HCT116 (cell line): ENCODE measurements at places on chromosomes 16 and 17. TPM values are rescaled to one million over a fixed set of nuclear protein-coding genes. Genes with fewer than 3 reads are reported as not detected.

Gene TUBG2
- 20.9 TPM for total RNA-seq

Gene PPP1R1B
- total RNA-seq = 0.49 TPM

Gene CSH2
- total RNA-seq = not detected

Gene ACSM2A
- total RNA-seq = not detected

Gene UNC119
- 43.2 TPM for total RNA-seq

Gene SMCR8
- 12.7 TPM for total RNA-seq

Gene KRTAP9-4
- not detected for total RNA-seq

- H3K4me3 ChIP-seq = no peak overlapping the region
- peaks cover 4% of the 10 kb centered on the region for H3K4me1 ChIP-seq
- no peak overlapping the region for H3K27ac ChIP-seq
- H3K27me3 ChIP-seq = no peaks in the 10 kb centered on the region
- H3K36me3 ChIP-seq = no peaks in the 10 kb centered on the region
These were observed 9.0 kb upstream of the RASD1 start for GRCh38 chr17:17505151-17505550.

- H3K36me3 ChIP-seq = peaks cover 64% of the 10 kb centered on the region
- DNase-seq = no peak
- H3K4me3 ChIP-seq = no peak overlapping the region
- H3K27ac ChIP-seq = no peak overlapping the region
- no peaks in the 10 kb centered on the region for H3K27me3 ChIP-seq
These were observed 34.8 kb downstream of the MED13 start for GRCh38 chr17:62030264-62030663.

DNA sequence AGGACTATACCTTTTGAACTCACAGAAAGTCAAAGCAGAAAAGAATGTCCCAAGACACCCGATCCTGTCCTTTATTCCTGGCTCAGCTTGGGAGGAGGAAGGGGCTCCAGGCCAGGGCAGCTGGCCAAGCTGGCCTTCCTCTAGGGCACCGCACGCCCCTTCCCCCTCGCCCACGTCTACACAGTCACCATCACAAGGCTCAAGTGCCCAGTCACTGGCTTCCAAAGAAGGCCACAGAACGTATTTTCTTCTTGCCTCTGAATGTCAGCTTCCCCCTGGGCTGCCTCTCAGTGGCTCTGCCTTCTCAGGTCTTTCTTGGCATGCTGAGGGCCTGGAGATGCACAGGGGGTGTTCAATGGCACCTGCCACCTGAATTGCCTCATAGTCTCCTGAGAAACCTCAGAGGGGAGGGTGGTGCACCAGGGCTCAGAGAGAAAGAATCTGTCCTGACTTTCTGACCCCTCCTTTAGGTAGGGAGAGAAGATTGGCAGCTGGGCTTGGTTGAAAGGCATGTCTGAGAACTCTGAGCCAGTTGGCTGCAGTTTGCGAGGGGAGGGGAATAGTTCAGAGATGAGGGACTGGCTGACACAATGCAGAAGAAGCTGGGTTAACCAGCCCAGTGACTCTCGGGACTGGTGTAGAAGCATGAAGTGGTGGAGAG, 2.1 kb downstream of the DHRS11 start:
- no peak overlapping the region for H3K27ac ChIP-seq
- no peak for DNase-seq
- H3K4me3 ChIP-seq = no peak overlapping the region
- no peaks in the 10 kb centered on the region for H3K27me3 ChIP-seq
- H3K4me1 ChIP-seq = peaks cover 23% of the 10 kb centered on the region
- H3K36me3 ChIP-seq = no peaks in the 10 kb centered on the region

- H3K27me3 ChIP-seq = no peaks in the 10 kb centered on the region
- no peak overlapping the region for H3K27ac ChIP-seq
- H3K36me3 ChIP-seq = no peaks in the 10 kb centered on the region
These were observed 23.7 kb downstream of the CDH1 start for GRCh38 chr16:68760671-68761275.

DNA sequence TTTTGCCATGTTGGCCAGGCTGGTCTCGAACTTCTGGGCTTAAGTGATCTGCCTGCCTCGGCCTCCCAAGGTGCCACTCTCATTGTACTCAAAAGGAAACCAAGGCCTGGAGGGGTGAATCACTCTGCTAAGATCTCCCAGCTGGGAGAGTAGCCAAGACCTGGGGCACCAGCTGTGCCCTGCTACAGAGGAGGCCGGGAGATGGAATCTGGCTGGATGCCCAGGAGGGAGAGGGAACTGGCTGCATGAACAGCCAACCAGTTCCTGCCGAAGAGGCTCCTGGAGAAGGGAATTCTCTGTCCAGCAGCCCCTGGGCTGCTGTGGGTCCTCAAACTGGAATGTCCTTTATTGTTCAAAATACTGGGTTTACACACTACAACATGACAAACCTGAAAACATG, 238.7 kb upstream of the CIBAR2 start:
- peak overlapping the region; percentile 41 for H3K27ac ChIP-seq
- H3K4me3 ChIP-seq = no peak overlapping the region
- DNase-seq = peak; percentile 97
- H3K36me3 ChIP-seq = no peaks in the 10 kb centered on the region

DNA sequence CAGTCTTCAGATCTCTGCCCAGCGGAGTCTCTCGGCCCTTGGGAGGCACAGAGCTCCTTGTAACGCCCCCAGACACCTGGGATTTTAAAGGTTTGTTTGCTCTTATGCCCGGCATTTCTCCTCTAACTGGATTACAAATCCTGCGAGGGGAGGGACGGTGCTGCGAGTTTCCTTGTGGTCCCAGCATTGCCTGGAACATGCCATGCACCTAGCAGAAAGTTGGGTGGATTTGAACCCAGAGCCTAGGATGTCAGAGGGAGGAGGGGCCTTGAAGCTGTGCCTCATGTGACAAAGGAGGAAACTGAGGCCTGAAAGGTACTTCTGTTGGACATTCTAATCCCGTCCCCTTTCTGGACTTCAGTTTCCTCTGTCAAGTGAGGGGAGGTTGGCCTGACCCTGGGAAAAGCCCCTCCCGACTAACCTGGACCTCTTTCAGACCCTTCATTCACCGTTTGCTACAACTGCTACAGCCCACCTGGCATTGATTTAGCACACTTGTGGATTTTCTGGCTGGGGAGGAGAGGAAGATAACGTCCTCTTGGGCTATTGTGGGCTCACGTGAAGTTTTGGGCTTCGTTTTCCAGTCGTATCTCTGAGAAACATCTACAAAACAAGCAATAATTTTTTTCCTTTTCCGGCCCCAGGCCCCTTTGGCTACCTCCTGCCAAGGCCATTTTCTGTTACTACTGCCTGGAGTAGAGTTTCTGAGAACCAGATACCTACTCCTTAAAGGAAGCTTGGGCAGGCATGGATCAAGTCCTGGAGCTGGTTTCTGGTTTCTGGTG, 30.9 kb downstream of the MRC2 start:
- no peak for DNase-seq
- H3K27me3 ChIP-seq = no peaks in the 10 kb centered on the region
- H3K27ac ChIP-seq = no peak overlapping the region
- no peak overlapping the region for H3K4me3 ChIP-seq
- no peaks in the 10 kb centered on the region for H3K4me1 ChIP-seq

- no peak overlapping the region for H3K4me3 ChIP-seq
- no peak for DNase-seq
- no peaks in the 10 kb centered on the region for H3K36me3 ChIP-seq
- no peaks in the 10 kb centered on the region for H3K27me3 ChIP-seq
- H3K4me1 ChIP-seq = no peaks in the 10 kb centered on the region
These were observed 13.0 kb upstream of the GSE1 start for GRCh38 chr16:85600078-85600477.

GRCh38 chr17:73007407-73007806, 85.1 kb downstream of the SLC39A11 start:
- peaks cover 4% of the 10 kb centered on the region; the same call in 1 of the 2 replicates for H3K4me1 ChIP-seq
- no peak overlapping the region for H3K27ac ChIP-seq
- H3K36me3 ChIP-seq = no peaks in the 10 kb centered on the region
- H3K4me3 ChIP-seq = no peak overlapping the region

DNA sequence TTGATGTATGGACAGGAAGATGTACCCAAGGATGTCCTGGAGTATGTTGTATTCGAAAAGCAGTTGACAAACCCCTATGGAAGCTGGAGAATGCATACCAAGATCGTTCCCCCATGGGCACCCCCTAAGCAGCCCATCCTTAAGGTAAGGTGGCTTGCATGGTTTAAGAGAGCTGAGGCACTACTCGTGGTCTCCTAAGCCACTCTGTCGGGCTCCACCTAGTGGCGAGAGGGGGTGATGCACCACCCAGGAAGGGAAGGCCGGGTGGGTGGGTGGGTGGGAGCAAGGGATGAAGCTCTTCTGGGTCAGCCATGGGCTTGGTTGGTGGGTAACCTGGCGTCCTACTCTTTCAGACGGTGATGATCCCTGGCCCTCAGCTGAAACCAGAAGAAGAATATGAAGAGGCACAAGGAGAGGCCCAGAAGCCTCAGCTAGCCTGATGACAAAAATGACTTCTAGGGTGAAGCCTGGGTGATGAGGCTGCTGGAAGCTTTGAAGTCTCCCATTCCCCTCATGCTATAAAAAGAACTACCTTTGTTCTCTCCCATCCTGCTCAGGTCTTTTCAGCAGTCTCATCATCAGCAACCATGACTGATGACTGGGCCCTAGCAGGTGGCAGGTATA, 21.5 kb downstream of the GPR179 start:
- H3K27me3 ChIP-seq = no peaks in the 10 kb centered on the region
- 0 out of 2 replicates have a peak, but pooled peaks cover 2% of the 10 kb centered on the region for H3K4me1 ChIP-seq
- peaks cover 11% of the 10 kb centered on the region for H3K36me3 ChIP-seq
- H3K27ac ChIP-seq = no peak overlapping the region
- peak; percentile 28 for DNase-seq
- H3K4me3 ChIP-seq = no peak overlapping the region

DNA sequence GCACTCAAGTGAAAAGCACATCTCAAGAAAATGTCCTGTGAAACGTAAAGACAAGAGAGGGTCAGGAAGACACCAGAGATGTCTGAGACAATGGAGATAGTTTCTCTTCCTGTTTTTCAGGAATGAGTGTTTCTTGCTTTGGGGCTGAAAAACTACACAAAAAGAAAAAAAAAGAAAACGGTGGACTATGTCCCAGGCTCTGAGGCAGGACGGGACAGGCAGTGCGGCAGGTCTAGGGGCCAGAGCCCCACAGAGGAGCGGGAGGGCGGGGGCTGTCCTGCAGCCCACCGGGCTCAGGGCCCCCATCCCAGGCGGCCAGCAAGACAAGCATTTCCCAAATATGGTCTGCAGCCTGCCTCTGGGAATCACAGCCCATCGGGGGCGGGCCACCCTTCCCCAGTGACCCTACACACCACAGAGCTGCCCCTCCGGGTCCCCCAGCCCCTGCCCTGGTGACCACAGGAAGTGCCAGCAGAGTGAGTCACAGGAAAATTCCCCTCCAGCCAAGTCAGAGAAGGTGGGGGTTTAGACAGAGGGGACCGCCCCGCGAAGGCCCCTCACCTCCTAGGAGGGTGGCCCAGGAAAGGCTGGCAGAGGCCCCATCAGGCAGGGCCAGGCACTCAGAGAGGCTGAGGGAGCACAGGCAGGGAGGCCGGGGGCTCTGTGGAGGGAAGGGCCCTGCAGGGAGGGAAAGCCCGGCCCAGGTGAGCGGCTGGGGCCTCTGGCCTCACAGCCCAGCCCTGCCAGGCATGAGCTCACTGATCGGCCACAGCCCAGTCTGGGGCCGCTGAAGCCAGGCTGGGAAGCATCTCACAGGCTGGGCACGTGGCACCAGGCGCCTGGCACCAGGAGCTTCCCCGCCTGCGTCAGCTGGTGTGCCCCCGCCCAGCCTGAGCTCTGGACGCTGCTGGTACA, 6.3 kb downstream of the BCAR1 start:
- H3K4me1 ChIP-seq = peaks cover 68% of the 10 kb centered on the region
- H3K4me3 ChIP-seq = peak overlapping the region; percentile 30
- peak overlapping the region; percentile 97 for H3K27ac ChIP-seq
- no peak for DNase-seq
- peaks cover 12% of the 10 kb centered on the region; the same call in 1 of the 2 replicates for H3K36me3 ChIP-seq

- no peaks in the 10 kb centered on the region; the same call in 1 of the 2 replicates for H3K36me3 ChIP-seq
- H3K4me1 ChIP-seq = no peaks in the 10 kb centered on the region
- H3K4me3 ChIP-seq = no peak overlapping the region
These were observed 94.1 kb upstream of the MYOCD start for GRCh38 chr17:12571606-12572005.

DNA sequence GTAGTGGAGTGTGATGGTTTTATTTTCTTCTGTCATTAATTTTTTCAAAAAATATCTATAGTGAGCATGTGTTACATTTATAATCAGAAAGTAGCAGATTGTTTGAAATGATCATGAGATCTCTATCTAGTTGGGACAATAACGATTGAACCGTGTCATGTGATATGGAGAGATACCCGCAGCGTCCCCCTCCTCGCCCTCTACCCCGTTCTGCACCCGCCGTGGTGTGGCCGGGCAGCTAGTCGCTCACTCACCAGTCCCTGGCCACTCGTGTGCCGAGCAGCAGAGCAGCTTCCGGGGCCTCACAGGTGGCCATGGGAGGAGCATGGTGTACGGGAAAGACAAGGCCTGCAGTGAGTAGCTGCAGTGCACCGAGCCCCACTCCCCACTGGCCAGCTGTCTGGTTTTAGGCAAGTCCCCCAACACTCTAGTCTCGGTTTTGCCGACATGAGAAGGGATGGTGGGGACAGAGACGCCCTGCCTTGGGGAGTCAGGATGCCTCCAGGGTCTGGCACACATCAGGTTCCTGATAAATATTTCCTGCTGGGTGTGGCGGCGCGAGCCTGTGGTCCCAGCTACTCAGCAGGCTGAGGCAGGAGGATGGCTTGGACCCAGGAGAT, 15.3 kb downstream of the MLYCD start:
- no peak overlapping the region for H3K4me3 ChIP-seq
- peaks cover 16% of the 10 kb centered on the region; the same call in 1 of the 2 replicates for H3K4me1 ChIP-seq
- no peak overlapping the region for H3K27ac ChIP-seq
- H3K36me3 ChIP-seq = 0 out of 2 replicates have a peak, but pooled peaks cover 8% of the 10 kb centered on the region

DNA sequence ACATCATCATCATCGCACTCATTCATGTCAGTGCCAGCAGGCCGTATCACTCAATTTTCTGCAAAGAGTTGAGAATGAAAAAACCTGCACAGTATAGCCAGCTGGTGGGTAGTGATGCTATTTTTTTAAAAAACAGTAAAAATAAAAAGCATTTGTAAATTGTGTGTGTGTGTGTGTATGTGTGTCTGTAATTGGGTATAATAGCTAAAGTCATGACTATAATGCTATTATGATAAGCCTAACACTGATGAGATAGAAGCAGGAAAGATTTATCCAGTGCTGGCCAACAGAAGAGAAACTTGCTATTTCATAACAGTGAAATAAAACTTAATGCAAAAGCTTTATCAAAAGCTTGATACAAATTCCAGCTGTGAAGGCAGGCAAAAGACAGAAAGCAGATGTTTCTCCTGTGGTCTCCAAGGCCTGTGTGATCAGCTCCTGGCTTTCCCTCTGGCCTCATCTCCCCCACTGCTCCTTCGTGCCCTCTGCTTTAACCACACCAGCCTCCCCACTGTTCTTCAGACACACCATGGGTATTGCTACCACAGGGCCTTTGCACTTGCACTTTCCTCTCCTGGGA, 206.2 kb upstream of the IRX5 start:
- H3K27ac ChIP-seq = no peak overlapping the region
- no peak for DNase-seq
- H3K4me3 ChIP-seq = no peak overlapping the region
- H3K36me3 ChIP-seq = no peaks in the 10 kb centered on the region
- H3K4me1 ChIP-seq = no peaks in the 10 kb centered on the region
- H3K27me3 ChIP-seq = peaks cover 9% of the 10 kb centered on the region; the same call in 1 of the 2 replicates

GRCh38 chr17:57538736-57539456, 206.2 kb downstream of the CCDC182 start:
- H3K4me3 ChIP-seq = no peak overlapping the region
- H3K27ac ChIP-seq = no peak overlapping the region
- no peaks in the 10 kb centered on the region for H3K36me3 ChIP-seq
- no peaks in the 10 kb centered on the region for H3K27me3 ChIP-seq
